ENCODE measurements at places on chromosomes 4 and X.
A peak's percentile ranks its signal among the peaks of the same experiment; 100 is the strongest.

DNA sequence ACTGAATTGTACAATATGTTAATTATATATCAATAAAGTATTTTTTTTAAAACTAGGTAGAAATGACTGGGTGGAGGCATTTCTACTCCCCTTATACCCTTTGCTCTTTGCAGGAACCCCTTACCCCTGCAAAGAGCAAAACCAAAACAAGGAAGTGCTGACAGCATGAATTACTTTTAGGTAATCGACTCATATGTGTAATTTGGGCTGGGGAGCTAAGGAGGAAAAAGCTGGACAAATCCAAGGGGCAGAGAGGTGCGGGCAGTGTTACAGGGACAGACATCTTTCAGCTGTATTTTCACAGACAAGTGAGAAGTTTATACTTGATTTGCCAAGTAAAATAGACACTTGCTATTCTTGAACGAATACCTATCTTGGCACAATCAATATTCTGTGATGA is 35.5 kb downstream of the MANBA start:
- DNase-seq: no peak

DNA sequence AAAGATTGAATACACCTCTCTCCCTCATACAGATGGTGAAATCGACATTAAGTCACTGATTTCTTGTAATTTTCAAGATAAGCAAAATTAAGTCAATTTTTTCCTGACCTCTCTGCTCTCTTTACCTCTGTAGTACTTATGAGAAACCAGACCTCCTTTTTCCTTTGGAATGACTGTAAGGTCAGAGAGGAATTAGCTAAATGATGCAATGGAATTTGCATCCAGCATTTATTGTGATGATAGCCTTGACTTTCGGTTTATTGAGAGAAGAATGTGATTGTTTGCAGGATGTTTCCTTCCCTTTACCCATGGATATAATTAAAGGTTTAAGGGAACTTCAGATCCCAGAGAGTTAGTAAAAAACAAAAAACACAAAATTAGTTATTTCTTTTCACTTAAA is 22.4 kb downstream of the STK26 start:
- DNase-seq: no peak

DNA sequence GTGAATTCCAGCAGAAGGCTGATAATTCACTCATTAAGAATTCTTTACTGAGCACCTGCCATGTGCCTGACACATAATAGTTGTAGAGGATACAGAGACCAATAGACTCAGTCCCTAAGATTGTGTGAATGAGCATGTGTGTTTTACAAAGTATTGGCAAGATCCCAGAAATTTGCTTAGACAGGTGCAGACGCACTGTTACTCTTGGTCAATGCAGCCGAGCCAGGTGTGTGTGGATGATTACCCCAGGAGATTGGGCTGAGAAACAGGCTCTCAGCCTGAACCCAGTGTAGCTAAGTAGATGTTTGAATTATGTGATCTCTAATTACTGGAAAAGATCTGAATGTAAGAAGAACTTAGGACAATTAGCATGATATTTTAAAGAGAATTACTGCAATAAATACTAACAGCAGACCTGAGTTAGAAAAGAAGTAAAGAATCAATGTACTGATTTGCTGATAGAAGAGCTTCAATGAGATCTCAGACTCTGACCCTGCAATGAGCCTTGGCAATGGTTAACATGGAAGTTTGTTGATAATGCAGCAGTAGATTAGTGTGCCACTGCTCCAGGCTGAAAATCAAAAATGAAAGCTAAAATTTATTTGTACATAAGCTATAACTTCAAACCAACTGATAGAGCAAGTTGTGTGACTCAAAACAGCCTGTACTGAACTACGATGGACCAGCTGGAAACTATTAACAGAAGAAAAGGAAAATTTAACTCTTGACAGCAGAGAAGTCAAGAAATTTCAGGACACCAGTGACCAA is 32.2 kb upstream of the NDST4 start:
- no peak for DNase-seq

- DNase-seq: no peak
These were observed 81.8 kb upstream of the RBPJ start for GRCh38 chr4:26238778-26239679.

GRCh38 chrX:36575670-36576069 is 432.5 kb upstream of the FAM47C start:
- DNase-seq: no peak

- no peak for DNase-seq
These were observed 134.2 kb upstream of the SH3RF1 start for GRCh38 chr4:169404960-169405359.

- DNase-seq: no peak
These were observed 1475.5 kb downstream of the PCDH18 start for GRCh38 chr4:136056748-136057147.

DNA sequence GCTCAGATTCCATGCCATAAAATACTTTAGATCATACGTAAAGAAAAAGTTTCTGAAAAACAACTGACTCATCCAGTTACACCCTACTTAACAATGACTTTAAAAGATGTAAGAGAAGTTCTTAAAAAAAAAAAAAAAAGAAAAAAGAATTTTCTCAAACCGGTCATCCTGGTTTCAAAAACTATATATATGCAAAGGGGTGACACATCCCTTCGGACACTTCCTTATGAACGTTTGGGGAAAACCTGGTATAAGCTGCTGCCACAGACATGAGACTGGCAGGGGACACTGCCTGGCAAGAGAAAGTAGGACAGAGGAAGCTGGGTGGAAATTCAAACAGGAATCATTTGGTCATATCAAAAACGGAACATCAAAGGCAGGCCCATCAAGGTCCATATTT is 81.2 kb upstream of the PRSS48 start:
- DNase-seq: no peak

DNA sequence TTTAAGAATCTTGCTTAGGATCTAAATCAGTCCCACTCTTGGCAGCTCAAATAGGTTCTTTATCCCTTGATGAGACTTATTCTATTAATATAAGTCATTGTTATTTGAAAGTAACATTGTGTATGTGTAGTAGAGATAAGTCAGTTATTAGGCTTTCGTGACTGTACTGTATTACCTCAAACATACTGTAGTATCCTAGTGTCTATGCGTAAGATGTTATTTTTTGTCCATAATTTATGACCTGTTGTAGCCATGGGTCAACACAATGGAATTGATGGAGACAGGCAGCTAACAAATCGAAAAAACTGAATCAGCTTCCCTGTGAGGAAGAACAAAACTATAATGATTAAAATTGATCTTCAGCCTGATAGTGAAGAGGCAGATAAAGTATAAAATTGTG is 41.8 kb downstream of the CLCN3 start:
- DNase-seq: no peak

DNA sequence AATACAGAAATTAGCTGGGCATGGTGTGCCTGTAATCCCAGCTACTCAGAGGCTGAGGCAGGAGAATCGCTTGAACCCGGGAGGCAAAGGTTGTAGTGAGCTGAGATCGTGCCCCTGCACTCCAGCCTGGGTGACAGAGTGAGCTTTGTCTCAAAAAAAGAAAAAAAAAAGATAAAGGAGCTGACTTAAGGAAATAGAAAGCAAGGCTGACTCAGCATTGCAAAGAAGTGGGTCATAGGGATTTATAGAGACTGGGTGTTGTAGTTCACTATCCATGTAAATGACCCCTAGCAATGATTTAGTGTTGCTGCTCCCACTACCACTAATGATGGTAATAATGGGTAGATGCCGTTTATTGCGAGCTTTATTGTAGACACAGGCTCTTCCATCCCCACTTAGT is 47.6 kb downstream of the ADD1 start:
- DNase-seq: no peak

- no peak for DNase-seq
These were observed 132.5 kb upstream of the NHS start for GRCh38 chrX:17242470-17242869.

- DNase-seq: no peak
These were observed 106.9 kb downstream of the SORCS2 start for GRCh38 chr4:7299010-7299907.

- DNase-seq: no peak
These were observed 68.8 kb downstream of the MAML3 start for GRCh38 chr4:140085062-140085622.

GRCh38 chrX:13069771-13070416 is 25.5 kb upstream of the FAM9C start:
- no peak for DNase-seq

GRCh38 chr4:87015416-87015815 is 80.6 kb downstream of the AFF1 start:
- DNase-seq: no peak

- DNase-seq: no peak
These were observed 200.6 kb upstream of the GATB start for GRCh38 chr4:151961456-151961855.

DNA sequence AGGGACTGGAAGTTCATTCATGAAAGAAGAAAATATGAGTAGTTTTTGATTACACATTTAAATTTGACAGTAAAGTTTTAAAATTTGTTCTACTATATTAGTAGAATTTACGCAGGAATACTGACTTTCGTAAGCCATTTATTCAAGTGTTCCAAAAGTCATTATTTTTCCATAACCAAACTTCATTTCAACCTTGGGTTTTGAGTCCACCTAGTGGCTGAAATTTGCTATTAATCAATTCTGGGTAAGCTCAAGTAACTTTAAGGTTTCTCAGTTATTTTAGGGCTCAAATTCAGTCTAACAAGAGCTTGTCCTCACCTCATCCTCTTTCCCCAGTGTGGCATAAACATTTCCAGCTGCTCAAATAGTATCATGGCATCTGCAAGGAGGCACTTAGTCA is 175.4 kb downstream of the SH3BGRL start:
- DNase-seq: no peak

GRCh38 chrX:1316527-1316926 is 20.1 kb upstream of the IL3RA start:
- peak; percentile 93 for DNase-seq

- no peak for DNase-seq
These were observed 10.4 kb downstream of the HAUS7 start for GRCh38 chrX:153459986-153460385.

- DNase-seq: no peak
These were observed 42.1 kb downstream of the NFKB1 start for GRCh38 chr4:102543030-102543928.

DNA sequence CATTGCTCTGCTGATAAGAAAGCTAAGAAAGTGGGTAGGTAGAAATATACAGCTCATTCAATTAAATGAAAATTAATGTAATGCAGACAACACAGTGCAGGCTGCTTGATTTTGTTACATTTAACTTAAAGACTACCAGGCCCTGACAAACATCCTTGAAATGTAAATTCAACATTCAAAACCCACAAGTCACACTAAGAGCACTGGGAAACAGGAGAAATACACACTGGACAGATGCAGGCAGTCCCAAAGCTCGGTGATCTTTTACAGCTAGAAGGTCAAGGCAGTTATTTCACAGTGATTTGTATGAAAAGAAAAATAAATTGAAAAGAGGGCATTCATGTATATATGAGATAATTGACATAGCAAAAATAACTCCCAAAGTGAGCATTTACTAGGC is 94.3 kb upstream of the PLAC1 start:
- no peak for DNase-seq

DNA sequence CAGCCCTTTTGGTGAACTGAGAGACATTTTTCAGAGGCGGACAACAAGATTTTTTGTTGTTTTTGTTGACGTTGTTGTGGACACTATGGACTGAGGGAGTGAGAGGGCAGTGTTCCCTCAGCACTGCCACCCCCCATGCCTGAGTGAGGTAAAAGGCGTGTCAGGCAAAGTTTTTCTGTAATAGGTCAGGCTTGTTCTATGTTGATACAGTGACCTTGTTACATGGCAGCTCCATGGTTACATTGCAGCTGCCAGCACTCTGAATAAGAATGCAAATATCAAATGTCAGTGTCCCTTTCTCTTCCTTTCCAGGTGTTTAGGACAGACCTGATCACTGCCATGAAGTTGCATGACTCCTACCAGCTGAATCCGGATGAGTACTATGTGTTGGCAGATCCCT is 36.6 kb downstream of the JADE1 start:
- DNase-seq: no peak

DNA sequence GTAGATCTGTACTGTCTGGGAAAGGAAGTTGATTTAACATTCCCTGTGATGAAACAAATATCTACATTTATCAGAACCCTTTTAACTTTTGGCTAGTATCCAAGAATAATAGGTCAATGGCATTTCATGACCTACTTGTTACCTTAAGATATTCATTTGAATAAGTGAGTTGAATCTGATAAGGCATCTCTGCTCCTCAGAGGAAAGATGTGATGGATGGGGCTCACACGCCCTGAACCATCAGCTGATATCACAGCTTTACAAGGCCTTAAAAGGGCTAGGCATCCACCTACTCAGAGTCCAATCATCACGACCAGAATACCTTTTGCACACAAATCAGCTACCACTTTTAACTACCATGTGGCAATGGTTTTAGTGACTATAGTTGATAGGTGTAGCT is 90.2 kb upstream of the PDLIM3 start:
- DNase-seq: no peak

- DNase-seq: peak; percentile 71
These were observed 6.2 kb downstream of the SORCS2 start for GRCh38 chr4:7198440-7199128.

DNA sequence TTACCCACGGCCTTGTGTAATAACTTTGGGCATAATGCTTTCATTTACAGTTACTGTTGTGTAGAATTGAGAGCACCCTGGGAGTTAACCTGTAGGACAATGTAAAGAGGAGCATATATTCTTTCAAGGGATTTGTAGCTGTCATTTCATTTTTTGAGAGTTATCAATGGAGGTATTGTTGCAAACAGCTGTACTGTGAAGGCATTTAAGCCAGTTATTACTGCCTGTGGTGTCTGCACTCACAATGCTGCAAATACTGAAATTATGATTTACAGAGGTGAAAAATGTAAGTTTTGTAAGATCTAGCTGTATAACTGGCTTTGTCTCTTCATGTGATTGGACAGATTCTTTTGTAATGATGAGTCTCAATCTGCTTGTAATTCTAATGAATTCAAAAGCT is 131.5 kb upstream of the FAT1 start:
- no peak for DNase-seq

DNA sequence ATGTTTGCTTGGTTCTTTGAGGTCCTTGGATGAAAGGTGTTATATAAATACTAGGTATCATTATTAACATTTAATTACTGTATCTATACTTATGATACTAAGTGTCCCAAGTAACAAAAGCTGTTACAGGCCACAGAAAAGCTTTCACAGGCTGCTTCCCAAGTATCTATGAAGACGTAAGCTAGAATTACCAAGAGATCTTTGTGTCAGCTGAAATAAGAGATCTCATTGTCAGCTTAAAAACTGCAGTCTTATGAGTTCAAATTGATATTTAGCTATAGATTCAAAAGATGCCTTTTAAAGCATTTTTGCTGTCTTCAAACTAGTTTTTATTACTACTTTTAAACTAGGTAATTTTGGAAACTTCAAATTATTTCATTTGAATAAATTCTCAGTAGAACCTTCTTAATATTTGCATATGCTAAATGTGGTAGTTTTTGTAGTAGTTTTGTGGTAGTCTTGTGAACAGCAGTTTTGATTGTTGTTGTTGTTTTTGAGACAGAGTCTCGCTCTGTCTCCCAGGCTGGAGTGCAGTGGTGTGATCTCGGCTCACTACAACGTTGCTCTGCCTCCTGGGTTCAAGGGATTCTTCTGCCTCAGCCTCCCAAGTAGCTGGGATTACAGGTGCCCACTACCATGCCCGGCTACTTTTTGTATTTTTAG is 170.0 kb upstream of the RPL34 start:
- DNase-seq: no peak

All from cardiac septum (tissue), 1 donor.